Fibroblast of skin of left quadriceps (primary cell): ENCODE measurements at places on chromosomes 4 and X.
A peak's percentile ranks its signal among the peaks of the same experiment; 100 is the strongest.

DNA sequence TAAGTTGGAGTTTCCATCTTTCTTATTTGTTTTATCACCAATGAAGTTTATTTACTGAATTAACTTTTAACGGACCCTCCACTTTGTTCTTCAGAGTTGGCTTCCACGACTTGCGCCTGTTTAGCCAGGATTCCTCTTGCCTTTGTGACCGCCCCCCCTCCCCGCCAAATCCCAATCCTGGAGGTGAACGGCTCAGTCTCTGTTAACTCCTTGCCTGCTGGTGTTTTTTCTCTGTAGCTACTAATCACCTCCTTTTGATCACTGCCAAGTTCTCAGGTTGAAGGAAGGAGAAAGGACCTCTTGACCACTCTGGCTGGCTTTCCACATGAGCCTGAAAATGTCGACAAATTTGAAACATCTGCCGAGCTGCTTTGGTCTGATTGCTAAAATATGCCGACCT is 46.8 kb upstream of the BCOR start:
- DNase-seq: no peak

DNA sequence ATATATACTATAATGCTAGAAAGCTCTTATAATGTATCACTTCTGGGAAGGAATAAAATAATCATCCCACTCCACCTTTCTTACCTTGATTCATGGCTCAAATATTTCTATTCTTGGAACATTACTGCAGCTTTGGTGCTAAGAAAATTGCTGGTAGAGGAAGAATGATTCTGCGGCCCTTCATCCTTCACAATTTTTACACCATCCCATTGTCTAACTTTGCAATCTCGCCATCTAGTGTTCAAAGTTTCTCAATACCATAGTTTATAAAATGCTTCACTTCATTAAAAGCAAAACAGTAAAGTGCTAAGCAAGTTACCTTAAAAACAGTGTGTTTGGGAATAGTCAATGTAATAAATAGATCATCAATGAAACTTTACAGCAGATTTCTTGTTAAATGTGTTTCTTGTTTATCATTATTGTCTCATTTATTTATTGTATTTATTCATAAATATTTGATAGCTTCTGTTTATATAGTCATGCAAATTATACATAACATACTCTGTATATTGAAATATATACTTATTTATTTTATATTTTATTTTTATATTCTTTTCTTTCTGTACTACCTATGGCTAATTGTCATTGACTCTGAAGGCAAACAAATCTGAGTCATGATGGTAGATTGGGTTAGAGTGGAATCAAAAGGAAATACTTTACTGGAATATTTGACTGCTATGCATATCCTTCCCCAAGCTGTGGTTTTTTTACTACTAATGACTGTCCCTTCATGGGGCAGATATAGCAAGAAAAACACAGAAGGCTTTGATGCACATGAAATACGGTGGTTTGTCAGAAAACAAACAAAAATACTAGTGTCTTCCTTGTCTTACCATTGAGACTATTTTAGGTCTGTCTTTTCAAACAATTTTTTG is 390.7 kb downstream of the MAPK10 start:
- DNase-seq: peak; percentile 58

GRCh38 chrX:44343412-44344141 is at the start of gene EFHC2:
TSS of gene EFHC2 (minus strand) at chrX:44343672. CDS start at chrX:44343588, 84 bp downstream.
- DNase-seq: no peak

DNA sequence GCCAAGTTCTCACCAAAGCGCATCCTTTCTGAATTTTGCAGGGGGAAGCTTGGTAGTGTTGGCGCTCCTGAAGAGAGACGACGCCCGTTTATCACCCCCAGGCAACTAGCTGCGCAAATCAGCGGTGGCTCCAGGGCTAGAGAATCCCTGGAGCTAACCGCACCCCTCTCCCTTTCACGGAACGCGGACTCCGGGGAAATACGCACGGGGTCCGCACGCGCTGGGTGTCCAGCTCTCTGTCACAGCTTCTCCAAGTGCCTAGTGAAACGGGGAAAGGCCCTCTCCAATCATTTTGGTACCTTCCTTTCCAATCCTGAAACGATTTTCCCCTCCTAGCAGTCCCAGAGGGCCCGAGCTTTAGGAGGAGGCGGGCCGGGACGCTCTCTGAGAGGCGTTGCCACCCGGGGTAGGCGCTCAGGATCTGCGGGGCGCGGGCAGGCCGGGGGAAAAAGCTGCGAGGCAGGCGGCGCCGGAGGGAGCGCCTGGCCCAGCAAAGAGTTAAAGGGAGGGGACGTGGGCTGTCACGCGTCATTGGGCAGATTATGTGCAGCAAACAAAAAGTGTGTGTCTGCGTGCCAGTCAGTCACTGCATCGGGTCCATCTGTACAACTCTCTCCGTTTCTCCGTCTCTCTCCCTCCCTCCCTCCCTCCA is at the start of gene PRDM8:
Gene PRDM8, plus strand, starts transcription at position 582 of the 652 bp plus-strand sequence. CDS start 2,578 bp downstream, outside the sequence.
- no peak for DNase-seq

- no peak for DNase-seq
Observed at GRCh38 chrX:47802589-47802988, 34.1 kb upstream of the ZNF81 start.

DNA sequence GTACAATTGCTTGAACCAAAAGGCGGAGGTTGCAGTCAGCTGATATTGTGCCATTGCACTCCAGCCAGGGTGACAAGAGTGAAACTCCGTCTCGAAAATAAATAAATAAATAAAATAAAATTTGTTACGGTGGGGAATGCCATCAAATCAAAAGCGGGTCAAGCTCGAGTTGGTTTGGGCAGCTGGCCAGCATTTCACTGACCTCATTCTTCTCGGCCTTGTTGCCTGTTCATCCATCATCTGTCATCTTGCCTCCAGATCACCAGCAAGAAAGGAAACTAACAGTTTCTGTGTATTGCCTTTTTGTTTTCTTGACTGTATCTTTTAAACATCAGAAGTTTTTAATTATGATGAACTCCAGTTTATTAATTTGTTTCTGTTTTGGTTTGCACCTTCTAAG is 31.5 kb upstream of the KLHL2 start:
- DNase-seq: no peak

- DNase-seq: no peak
Observed at GRCh38 chrX:71637848-71638247, 19.5 kb upstream of the CXCR3 start.

GRCh38 chr4:161183729-161184128 is 980.1 kb downstream of the FSTL5 start:
- DNase-seq: no peak

DNA sequence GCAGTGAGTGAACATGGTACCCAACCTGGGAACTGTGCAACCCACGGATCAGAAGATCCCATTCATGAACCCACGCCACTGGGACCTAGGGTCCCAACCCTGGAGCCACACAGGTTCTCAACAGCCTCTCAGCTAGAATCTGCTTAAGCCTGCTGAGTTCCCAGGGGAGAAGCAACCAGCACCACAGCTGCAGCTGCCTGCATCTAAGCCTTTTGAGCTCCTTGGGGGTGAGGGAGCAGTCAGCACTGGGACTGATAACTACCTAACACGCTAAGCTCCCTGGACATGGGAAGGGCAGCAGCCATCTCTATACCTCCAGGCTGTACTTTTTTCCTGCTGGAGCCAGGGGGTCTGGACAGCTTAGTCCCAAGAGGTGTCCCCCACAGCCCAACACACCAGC is 179.3 kb downstream of the IL15 start:
- DNase-seq: no peak

GRCh38 chrX:20753076-20753475 is 486.4 kb upstream of the RPS6KA3 start:
- DNase-seq: no peak

GRCh38 chr4:180310616-180311015 is 1932.6 kb upstream of the TENM3 start:
- no peak for DNase-seq

- no peak for DNase-seq
Observed at GRCh38 chrX:872090-872489, 241.5 kb downstream of the SHOX start.

GRCh38 chrX:126985981-126986380 is 166.5 kb downstream of the PRR32 start:
- DNase-seq: no peak

- DNase-seq: no peak
Observed at GRCh38 chrX:108833993-108834392, 97.6 kb upstream of the IRS4 start.

DNA sequence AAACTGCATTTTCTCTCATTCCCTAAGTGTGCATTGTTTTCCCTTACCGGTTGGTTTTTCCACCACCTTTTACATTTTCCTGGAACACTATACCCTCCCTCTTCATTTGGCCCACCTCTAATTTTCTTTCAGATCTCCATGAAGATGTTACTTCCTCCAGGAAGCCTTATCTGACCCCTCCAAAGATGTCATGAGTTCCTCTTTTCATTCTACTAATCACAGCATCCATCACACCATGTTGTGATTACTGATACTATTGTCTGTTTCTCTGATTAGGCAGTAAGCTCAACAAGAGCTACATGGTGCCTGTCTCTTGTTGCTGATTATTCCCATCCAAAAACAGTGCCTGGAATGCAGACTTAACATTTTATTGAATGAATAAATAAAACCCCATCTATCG is 2.9 kb upstream of the AFP start:
- DNase-seq: no peak

- DNase-seq: no peak
Observed at GRCh38 chr4:123438031-123438430, 41.4 kb downstream of the SPRY1 start.

- DNase-seq: no peak
Observed at GRCh38 chr4:74715706-74716435, 78.5 kb downstream of the BTC start.

- DNase-seq: no peak
Observed at GRCh38 chr4:386708-387105, 49.1 kb downstream of the ZNF141 start.

- DNase-seq: no peak
Observed at GRCh38 chr4:111263836-111264235, 641.0 kb upstream of the PITX2 start.

DNA sequence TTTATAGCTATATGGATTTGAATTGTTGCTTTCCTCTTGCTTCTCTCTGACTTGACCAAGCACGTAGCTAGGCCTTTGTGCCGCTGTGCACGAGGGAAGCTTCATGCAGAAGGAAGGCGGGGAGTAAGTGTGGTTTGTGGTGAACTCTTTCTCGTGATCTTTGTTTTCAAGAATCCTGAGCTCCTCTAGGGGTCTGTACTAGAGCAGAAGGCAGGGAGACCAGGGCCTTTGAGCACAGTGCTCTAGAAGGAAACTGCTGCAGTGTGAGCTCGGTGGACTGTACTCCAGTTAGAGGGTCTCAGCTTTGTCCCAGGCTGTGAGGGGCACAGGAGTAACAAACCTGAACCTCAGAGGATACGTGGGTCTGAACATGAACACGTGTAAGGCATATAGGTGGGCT is 49.0 kb downstream of the AGA start:
- DNase-seq: no peak

DNA sequence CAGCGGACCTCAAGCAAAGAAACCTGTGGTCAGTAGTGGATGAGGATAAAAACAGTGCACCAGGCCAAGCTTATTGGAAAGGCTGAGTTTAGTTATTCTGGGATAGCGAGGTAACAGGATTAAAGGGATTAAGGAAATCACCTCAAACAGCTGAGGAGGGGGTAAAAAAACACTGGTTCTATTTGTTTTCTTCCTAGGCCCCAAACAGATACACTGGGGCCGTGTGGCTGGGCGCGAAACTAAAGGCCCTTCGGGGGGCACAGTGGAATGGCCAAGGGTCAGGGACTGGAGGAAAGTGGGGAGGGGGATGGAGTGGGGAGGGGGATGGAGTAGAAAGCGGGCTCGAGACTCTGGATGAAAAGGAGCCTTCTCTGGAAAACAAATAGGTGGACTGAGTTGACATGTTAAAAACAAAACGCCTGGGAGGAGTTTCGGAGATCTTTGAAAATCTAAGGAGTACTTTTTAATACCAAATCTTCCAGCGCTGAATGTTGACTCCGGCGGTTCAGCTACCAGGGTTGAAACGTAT is 2.9 kb downstream of the SOX3 start:
- DNase-seq: no peak

DNA sequence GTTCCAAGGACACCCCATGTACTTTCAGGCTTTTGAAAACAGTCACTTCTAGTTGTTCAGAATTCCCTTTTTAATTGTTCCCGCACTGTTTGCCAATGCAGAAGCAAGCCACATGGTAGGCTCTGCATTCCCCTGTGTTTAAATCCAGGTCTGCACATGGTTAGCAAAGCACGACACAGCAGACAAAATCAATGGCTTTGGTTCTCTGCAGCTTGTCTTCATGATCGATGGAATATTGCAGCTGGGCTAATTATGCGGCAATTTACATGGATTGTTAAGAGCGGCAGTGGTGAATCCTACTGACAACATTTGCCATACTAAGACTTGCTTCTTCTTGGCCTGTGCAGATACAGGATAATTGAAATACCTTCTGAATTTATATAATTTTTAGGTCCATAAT is 20.6 kb upstream of the INPP4B start:
- no peak for DNase-seq

- DNase-seq: no peak
Observed at GRCh38 chrX:111506826-111507225, 4.6 kb upstream of the SERTM2 start.

GRCh38 chrX:74248889-74249288 is 55.1 kb upstream of the ZCCHC13 start:
- DNase-seq: no peak
